G401 (cell line): ENCODE measurements at places on chromosomes 5 and 9.

GRCh38 chr9:136138566-136138965 is 19.9 kb upstream of the TMEM250 start:
- DNase-seq: peak; percentile 44

- no peak for DNase-seq
Observed at GRCh38 chr9:21833090-21833801, 30.8 kb downstream of the MTAP start.

- DNase-seq: no peak
Observed at GRCh38 chr9:114430457-114430856, 42.7 kb upstream of the AKNA start.

GRCh38 chr9:131981116-131981776 is 98.4 kb downstream of the MED27 start:
- DNase-seq: no peak

DNA sequence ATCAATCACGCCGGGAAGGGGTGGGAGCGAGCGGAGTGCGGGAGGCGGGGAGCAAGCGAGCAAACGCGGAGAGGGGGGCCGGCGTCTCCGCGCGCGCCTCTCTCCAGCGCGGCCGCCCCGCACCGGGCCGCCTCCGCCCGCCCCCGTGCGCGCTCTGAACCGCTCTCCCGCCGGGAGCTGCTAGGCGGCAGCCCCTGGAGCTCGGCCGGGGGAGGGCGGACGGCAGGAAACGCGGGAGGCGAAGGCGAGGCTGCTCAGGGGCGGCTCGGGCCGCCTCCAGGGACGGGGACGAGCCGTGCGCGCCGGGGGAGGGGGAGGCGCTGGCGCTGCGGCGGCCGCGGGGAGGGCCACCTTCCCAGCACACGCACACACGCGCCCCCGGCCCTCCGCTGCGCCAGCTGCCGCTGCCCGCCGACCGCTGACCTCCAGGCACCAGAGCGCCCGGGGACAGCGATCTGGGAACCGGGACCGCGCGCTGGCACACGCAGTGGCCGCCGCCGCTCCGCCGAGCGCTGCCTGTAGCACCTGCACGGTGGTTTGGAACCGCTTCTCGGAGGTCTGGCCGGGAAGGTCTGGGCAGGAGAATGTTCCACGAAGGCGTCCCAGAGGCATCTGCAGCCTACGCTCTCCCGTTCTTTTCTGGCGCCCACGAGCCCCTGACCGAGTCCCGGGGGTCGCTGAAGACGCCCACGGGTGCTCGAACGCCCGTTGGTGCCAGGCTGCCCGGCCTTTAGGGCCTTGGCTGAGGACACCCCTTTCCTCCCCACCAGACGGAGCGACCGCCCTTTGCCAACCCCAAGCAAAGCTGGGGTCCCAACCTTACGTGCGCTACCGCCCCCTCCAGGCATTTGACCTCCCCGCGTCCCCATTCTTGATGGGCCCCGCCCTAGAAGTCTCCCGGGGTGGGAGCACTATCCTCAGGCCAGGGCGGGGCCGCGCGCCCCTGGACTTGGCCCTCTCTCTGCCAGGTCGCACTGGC is at the start of gene GABBR2:
Gene GABBR2 (minus strand): TSS at position 3 of the 979 bp plus-strand sequence. CDS start 198 bp downstream, outside the sequence.
- peak; percentile 38 for DNase-seq

- DNase-seq: peak; percentile 51
Observed at GRCh38 chr9:132878695-132879456, at the start of gene SPACA9. Gene SPACA9 (plus strand): TSS chr9:132878898. CDS start chr9:132883948, 5,050 bp downstream.

DNA sequence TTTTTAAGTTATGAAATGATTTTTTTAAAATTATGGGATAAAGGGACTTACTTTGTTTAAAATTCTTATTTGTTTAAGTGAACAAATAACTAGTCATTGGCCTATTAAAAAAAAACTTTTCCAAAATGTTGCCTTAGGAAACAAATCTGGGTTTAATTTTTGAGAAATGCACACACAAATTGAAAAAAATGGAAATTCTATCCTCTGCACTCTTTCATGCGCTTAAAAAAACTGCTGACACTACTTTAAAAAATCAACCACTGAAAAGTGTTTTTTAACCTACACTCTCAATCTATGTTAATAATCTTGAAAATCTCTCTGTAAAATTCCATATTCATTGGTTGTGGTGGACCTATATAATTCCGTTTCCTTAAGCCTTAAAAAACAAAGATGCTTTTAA is 163.4 kb upstream of the DAB2 start:
- DNase-seq: no peak

- no peak for DNase-seq
Observed at GRCh38 chr9:125405938-125406809, 144.5 kb downstream of the GAPVD1 start.

DNA sequence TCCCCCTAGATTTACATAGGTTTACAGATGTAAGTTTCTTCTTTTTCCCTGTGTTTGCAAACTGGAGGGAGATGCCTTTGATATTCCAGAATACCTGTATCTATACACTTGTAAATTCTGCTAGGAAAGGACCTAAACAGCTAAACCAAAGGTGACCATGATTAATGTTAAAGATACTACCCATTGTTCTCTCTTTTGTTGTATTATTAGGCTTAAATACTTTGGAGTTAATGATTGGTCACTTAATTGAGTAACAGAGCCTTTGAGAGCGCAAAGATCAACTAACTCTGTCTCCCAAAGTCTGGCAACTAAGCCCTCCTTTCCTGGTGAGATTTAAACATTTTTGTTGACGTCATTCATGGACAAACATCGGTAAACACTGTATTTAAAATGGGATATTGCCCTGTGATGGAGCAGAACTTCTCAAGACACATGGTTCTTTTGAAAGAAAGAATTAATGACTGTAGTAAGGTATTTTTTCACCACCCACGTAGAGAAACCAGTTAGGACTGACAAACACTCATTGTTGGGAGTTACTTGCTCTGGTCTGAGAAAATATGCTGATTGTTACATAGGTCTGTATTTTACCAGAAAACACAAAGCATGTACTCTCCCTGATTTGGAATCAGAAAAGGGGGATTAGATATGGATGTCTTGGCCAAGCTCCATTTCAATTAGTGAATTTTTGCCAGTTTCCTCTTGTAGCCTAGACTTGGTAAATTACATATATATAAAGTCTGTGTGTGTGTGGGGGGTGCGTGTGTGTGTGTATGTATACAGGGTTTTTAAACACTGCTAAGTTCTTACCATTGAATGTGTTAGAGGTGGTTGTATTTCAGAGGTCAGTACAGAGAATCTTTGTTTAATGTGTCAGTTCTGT is 4.6 kb downstream of the VCAN start:
- DNase-seq: no peak

- DNase-seq: no peak
Observed at GRCh38 chr9:33374190-33374589, 28.2 kb downstream of the AQP7 start.

- no peak for DNase-seq
Observed at GRCh38 chr9:102428305-102428704, 566.8 kb upstream of the CYLC2 start.

DNA sequence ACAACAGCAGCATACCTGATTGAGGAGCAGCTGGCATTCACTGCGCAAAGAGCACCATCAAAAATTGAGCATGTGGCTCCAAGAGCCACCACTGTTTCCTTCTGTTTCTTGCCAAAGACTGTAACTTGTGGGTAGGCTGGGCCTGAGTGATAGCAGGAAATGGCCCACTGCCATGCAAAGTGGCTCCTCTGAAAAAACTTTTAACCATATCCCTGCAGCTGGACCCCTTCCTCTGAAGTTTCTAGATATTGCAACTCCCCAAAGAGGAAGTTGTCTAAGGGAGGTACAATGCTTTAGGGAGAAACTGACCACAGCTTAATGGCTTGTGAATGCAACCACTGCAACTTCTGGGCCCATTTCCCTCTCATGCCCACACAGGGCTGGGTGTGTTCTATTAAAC is 355.4 kb upstream of the PDE4D start:
- DNase-seq: no peak

GRCh38 chr5:8053270-8053669 is 184.3 kb downstream of the MTRR start:
- DNase-seq: no peak

- no peak for DNase-seq
Observed at GRCh38 chr5:59569608-59570334, 323.8 kb downstream of the PDE4D start.

DNA sequence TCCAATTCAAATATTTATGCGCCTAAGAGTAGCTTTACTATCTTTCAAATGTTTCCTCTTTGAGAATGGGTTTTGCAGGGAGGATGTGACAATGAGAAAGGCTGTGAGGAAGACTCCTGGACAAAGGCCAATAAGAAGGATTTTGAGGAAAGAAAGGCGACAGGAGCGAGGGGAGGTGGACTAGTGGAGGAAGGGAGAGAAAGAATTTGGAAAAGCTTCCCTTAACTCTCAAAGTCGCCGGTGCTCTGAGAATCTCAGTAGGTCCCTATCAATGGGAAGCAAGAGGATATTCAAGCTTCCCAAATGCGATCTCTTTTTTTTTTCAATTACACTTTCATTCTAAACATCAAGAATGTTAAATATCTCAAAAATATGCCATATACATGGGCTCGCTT is 2.8 kb upstream of the CDC20B start:
- no peak for DNase-seq

DNA sequence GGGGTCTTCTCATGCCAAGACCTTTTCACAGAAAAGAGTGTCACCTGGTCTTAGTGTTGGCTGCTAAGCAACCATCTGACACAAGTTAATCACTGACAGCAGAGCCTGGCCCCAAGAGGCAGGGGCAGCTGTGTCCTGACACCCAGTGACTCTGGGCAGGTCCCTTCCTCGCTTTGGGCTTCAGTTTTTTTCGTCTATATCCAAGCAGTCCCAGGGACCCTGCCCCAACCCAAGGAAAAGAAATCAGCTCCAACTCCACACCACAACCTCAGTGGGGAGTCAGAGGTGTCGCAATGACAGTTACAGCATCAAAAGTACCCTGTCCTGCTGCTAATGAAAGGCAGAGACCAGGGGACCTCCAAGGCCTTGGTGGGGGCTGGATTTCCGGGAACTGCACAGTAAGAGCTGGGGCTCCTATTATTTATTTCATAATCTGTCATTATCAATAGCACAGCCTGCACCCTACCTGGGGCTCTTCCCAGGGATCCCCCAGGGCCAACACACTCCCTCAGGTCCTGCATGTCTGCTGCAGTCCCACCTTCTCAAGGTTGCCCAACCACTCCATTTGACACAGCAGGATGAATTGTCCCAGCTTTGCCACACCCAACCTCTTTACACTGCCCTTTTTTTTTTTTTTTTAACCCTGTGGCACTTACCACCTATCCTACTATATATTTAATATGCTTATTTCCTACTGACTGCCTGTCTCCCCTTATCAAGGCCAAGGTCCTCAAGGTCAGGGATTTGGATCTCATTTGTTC is 9.4 kb downstream of the ANKS6 start:
- no peak for DNase-seq

DNA sequence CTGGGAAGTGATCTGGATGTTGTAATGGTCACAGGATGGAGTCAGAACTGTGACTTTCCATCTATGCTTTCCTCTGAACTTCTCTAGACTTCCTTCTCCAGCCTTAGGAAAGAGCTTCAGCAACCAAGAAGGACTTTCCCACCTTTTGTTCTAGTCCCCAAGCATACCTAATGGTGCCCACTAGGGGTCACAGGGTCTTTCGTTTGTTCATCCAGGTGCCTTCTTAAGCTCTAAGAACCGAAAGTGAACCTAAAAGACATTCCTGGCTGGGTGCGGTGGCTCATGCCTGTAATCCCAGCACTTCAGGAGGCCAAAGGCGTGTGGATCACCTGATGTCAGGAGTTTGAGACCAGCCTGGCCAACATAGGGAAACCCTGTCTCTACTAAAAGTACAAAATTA is 1.8 kb upstream of the WNT8A start:
- DNase-seq: no peak

GRCh38 chr5:141868541-141868940 is 9.7 kb downstream of the PCDH1 start:
- DNase-seq: no peak

DNA sequence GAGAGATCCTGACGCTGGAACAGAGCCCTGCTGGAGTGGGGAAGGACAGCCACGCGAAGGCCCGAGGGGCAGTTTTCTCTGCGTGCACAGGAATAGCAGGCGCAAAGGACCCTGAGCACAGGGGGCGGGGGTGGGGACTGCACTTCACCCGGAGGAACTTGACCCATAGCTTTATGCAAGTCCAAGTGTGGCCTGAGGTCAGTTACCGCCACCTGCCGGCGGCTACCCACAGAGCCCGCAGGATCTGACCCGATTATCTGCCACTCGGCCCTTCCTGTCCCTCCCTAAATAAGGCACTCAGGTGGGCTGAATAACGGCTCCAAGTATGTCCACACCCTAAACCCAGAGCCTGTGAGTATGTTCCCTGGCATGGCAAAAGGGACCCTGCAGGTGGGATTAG is 65.4 kb upstream of the FCN1 start:
- no peak for DNase-seq

- no peak for DNase-seq
Observed at GRCh38 chr9:109908459-109909390, 128.7 kb downstream of the PALM2AKAP2 start.

GRCh38 chr5:142641711-142642110 is 44.2 kb downstream of the FGF1 start:
- DNase-seq: no peak

DNA sequence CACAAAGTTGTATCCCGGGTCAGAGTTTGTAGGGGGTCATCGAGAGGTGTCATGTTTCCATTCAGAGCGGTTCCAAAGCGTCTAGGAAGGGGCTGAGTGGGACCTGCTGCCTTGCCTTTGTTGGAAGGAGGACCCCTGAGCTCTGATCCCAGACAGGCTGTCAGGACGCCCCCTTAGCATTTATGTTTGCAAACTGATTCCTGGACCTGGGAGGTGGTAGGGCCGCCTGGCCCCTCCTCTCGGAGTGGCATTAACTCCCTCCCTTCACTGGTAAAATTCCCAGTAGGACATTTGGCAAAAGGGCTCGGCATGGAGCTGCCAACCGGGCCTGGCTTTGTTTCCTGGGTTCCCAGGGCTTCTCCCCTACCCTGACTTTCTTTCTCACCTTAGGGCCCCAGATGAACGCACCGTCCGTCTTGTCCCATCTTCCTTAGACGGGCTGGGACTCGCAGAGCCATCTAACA is 2.5 kb downstream of the JADE2 start:
- DNase-seq: peak; percentile 49

- DNase-seq: no peak
Observed at GRCh38 chr9:89972535-89972934, 367.7 kb downstream of the GADD45G start.

GRCh38 chr5:73486119-73486899 is 11.9 kb upstream of the BTF3 start:
- no peak for DNase-seq
